Activated naive CD4-positive, alpha-beta T cell treated with Interleukin-2 at 50 U/mL for 16 hours (primary cell): ENCODE measurements at places on chromosomes 6 and 20.

- no peak for DNase-seq
Observed at GRCh38 chr6:43283905-43284304, 14.2 kb upstream of the SLC22A7 start.

GRCh38 chr6:15293674-15294073 is 47.8 kb downstream of the JARID2 start:
- no peak for DNase-seq

DNA sequence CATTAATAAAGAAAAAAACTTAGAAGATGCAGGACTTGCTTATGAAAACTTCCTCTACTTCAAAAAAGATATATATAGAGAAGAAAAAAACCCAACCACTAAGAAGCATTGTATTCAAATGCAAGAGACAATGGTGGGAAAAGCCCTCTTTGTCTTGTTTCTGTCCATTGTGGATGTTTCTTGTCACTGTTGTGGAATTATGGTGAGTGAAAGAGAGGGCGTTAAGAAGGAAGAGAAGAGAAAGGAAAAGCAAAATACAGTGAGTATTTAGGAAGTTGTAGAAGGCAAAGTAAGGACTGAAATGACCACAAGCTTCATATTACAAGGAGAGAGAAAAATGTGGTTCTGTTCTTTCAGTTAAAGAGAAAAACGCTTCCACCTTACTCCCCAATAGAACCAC is 14.1 kb upstream of the THBD start:
- no peak for DNase-seq

GRCh38 chr20:36478137-36478905 is 63.0 kb upstream of the MYL9 start:
- DNase-seq, result no peak

DNA sequence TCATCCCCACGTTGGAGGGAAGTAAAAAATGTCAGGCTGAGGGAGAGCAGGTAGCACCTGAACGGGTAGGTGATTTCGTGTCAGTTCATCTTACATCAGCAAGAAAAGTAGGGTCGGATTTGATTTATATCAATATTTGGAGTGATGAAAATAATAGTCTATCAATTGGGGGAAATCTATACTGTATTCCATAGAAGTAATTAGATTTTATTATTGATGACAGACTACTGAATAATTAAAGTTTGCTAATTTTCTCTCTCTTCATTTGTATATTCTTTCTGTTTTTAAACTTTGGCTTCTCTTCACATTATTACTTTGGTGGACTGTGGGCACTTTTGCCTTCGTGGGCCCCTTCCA is 78.4 kb downstream of the OLIG3 start:
- DNase-seq, result no peak

GRCh38 chr6:30643656-30644055 is 3.3 kb upstream of the C6orf136 start:
- no peak for DNase-seq

- no peak for DNase-seq
Observed at GRCh38 chr6:38349795-38350194, 289.9 kb downstream of the BTBD9 start.
